ENCODE measurements at places on chromosomes 2 and 18. TPM values are rescaled to one million over a fixed set of nuclear protein-coding genes. Genes with fewer than 3 reads are reported as not detected.

The ELOA2 gene
- total RNA-seq: not detected

The POMC gene
- total RNA-seq: 3.1 TPM

The TUBA3E gene
- 2.3 TPM for total RNA-seq

The MSH2 gene
- 16.7 TPM for total RNA-seq

The CPO gene
- not detected for total RNA-seq

The POTEF gene
- total RNA-seq: not detected

The MLPH gene
- 24.8 TPM for total RNA-seq

The SPC25 gene
- not detected for total RNA-seq

The RNF152 gene
- 9.3 TPM for total RNA-seq

The DES gene
- total RNA-seq: 14,571 TPM

- no peak for DNase-seq
- no peaks in the 10 kb centered on the region for H3K27me3 ChIP-seq
- H3K36me3 ChIP-seq: peaks cover 5% of the 10 kb centered on the region
- H3K27ac ChIP-seq: peak overlapping the region; percentile 13
- peaks cover 42% of the 10 kb centered on the region for H3K4me1 ChIP-seq
- H3K4me3 ChIP-seq: no peak overlapping the region
Measured at GRCh38 chr2:108643261-108643849, 75.9 kb upstream of the RANBP2 start.

- H3K4me3 ChIP-seq: peak overlapping the region; percentile 62
- H3K27ac ChIP-seq: no peak overlapping the region
- DNase-seq: peak; percentile 45
- H3K36me3 ChIP-seq: no peaks in the 10 kb centered on the region
Measured at GRCh38 chr18:35949903-35950627, 22.4 kb upstream of the RMP24 start.

- H3K4me3 ChIP-seq: no peak overlapping the region
- H3K27me3 ChIP-seq: no peaks in the 10 kb centered on the region
- no peaks in the 10 kb centered on the region for H3K36me3 ChIP-seq
- H3K4me1 ChIP-seq: peaks cover 17% of the 10 kb centered on the region
- no peak for DNase-seq
- H3K27ac ChIP-seq: no peak overlapping the region
Measured at GRCh38 chr18:75392226-75392578, 35.3 kb downstream of the SMIM21 start.

- H3K4me3 ChIP-seq: no peak overlapping the region
- no peak for DNase-seq
- H3K36me3 ChIP-seq: peaks cover 12% of the 10 kb centered on the region
Measured at GRCh38 chr2:200399046-200399445, 92.6 kb downstream of the SPATS2L start.

- H3K27me3 ChIP-seq: no peaks in the 10 kb centered on the region
- peak overlapping the region; percentile 57 for H3K27ac ChIP-seq
Measured at GRCh38 chr2:172403881-172404468, 23.4 kb upstream of the ITGA6 start.

- no peaks in the 10 kb centered on the region for H3K27me3 ChIP-seq
- H3K36me3 ChIP-seq: no peaks in the 10 kb centered on the region
- no peak overlapping the region for H3K4me3 ChIP-seq
- no peak overlapping the region for H3K27ac ChIP-seq
- H3K4me1 ChIP-seq: no peaks in the 10 kb centered on the region
- no peak for DNase-seq
Measured at GRCh38 chr2:204343685-204344084, 201.6 kb upstream of the PARD3B start.

- no peak overlapping the region for H3K4me3 ChIP-seq
- no peak for DNase-seq
- no peaks in the 10 kb centered on the region for H3K4me1 ChIP-seq
- no peaks in the 10 kb centered on the region for H3K36me3 ChIP-seq
Measured at GRCh38 chr18:69786427-69786826, 161.2 kb downstream of the CD226 start.

GRCh38 chr2:166158546-166158945 lies 30.7 kb upstream of the SCN1A start:
- H3K4me3 ChIP-seq: no peak overlapping the region
- no peaks in the 10 kb centered on the region for H3K36me3 ChIP-seq
- H3K27ac ChIP-seq: no peak overlapping the region
- no peaks in the 10 kb centered on the region for H3K27me3 ChIP-seq
- no peak for DNase-seq

DNA sequence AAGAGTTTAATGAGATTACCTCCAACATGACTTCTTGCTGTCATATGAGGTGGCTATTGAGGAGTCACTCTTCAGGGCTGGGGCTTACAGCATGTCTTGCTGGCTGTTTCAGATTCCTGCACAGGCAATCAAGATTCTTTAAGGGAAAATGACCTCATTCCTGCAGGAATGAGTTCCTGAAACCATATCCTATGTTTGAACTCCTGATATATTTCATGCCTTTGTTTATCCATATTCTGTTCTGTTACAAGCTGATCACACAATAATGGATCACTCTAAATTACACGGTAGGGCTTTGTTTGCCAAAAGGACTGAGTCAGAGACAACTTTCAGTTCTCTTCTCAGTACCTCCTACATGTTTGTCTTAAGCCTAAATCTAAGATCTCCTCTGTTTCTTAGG lies 879.8 kb upstream of the PIK3C3 start:
- H3K4me3 ChIP-seq: no peak overlapping the region
- DNase-seq: no peak
- no peaks in the 10 kb centered on the region for H3K27me3 ChIP-seq
- no peak overlapping the region for H3K27ac ChIP-seq

- DNase-seq: no peak
- no peak overlapping the region for H3K4me3 ChIP-seq
- H3K36me3 ChIP-seq: no peaks in the 10 kb centered on the region
- peaks cover 44% of the 10 kb centered on the region for H3K27me3 ChIP-seq
- no peak overlapping the region for H3K27ac ChIP-seq
- no peaks in the 10 kb centered on the region for H3K4me1 ChIP-seq
Measured at GRCh38 chr18:47283476-47283875, 32.0 kb upstream of the SKOR2 start.

- no peaks in the 10 kb centered on the region for H3K27me3 ChIP-seq
- H3K27ac ChIP-seq: no peak overlapping the region
- no peak for DNase-seq
- H3K4me1 ChIP-seq: no peaks in the 10 kb centered on the region
Measured at GRCh38 chr2:41579806-41580205, 468.0 kb upstream of the PKDCC start.

DNA sequence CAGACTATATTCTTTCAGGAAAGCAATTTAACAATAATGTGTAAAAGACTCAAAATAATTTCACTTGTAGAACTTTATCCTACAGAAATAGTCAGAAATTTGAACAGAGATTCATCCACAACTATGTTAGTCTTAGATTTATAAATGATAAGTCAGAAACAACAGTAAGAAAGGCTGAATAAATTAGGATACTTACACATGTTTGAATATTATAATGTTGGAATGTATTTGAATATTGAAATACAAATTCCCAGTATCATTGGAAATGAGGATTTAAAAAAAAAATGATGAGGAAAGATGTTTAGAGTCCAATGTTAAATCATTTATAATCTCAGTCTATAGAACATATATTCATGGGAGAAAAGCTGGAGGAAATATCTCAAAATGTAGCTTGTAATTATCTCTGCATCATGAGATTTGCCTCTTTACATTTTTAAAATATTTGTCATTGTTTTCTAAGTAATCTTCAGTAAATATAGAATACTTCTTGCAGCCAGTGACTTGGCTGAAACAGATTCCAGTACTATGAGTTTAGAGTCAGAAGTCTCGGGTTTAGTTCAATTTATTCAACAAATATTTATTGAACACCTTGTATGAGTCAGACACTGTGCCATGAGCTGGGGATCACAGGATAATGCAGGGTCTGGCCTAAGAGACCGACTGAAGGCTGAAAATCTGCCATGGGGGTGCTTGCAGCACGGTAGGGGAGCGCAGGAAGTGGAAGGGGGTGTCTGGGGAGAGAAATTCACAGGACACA lies 32.3 kb downstream of the CXCR4 start:
- H3K27me3 ChIP-seq: no peaks in the 10 kb centered on the region
- no peak overlapping the region for H3K4me3 ChIP-seq
- H3K36me3 ChIP-seq: no peaks in the 10 kb centered on the region
- no peak overlapping the region for H3K27ac ChIP-seq
- no peaks in the 10 kb centered on the region for H3K4me1 ChIP-seq
- DNase-seq: no peak

- H3K36me3 ChIP-seq: no peaks in the 10 kb centered on the region
- DNase-seq: no peak
- H3K27ac ChIP-seq: no peak overlapping the region
- no peaks in the 10 kb centered on the region for H3K4me1 ChIP-seq
Measured at GRCh38 chr2:199207011-199207410, 250.7 kb downstream of the SATB2 start.

DNA sequence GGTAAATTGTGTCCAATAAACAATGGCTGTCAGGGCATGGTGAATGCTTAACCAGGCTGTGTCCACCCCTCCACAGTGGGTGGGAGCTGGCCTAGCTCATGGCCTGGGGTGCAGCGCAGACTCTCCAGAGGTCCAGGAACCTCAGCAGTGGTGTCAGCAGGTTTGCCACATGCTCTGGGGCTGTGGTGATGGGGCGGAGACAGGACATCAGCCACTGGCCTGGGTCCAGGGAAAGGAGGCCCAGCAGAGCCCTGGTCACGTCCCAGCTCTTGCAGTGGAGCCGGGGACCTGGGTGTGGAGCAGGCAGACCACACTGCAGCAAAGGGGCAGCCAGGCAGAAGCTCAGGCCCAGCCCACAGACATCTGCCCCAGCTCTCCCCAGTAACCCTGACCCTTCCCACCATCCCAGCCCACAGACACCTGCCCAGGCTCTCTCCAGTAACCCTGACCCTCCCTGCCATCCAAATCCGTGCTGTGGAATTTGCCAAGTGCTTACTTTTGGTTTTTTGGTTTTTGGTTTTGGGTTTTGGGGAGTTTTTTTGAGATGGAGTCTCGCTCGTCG lies 13.8 kb upstream of the KIF1A start:
- no peak overlapping the region for H3K4me3 ChIP-seq
- H3K27ac ChIP-seq: no peak overlapping the region
- H3K36me3 ChIP-seq: no peaks in the 10 kb centered on the region
- H3K4me1 ChIP-seq: peaks cover 11% of the 10 kb centered on the region
- peaks cover 33% of the 10 kb centered on the region for H3K27me3 ChIP-seq
- DNase-seq: no peak
